Osteoblast (primary cell): ENCODE measurements at places on chromosomes 3 and 15. TPM values are rescaled to one million over a fixed set of nuclear protein-coding genes. Genes with fewer than 3 reads are reported as not detected.

GOLGA8N gene
- 4.7 and 5.0 TPM in 2 replicates for total RNA-seq

FAM98B gene
- 7.4 and 9.8 TPM in 2 replicates for total RNA-seq

ARL14 gene
- total RNA-seq: not detected in 2 replicates

BOC gene
- 22.8 and 29.2 TPM in 2 replicates for total RNA-seq

ADAMTS7 gene
- total RNA-seq: 32.4 and 34.0 TPM in 2 replicates

VPS33B gene
- 8.0 and 10.0 TPM in 2 replicates for total RNA-seq

HMG20A gene
- 30.8 and 33.0 TPM in 2 replicates for total RNA-seq

STAC gene
- total RNA-seq: 3.3 and 6.5 TPM in 2 replicates

EBLN2 gene
- total RNA-seq: 6.2 and 7.4 TPM in 2 replicates

CX3CR1 gene
- under 0.01 TPM in 2 replicates for total RNA-seq

ULK3 gene
- 19.4 and 21.4 TPM in 2 replicates for total RNA-seq

PLA2G4F gene
- not detected in 2 replicates for total RNA-seq

STAG1 gene
- total RNA-seq: 56.9 and 58.6 TPM in 2 replicates

FGF7 gene
- total RNA-seq: 377 and 445 TPM in 2 replicates

GOLGA6A gene
- total RNA-seq: under 0.01 TPM in 1 of 2 replicates, not detected in the other

NCK1 gene
- total RNA-seq: 41.6 and 42.4 TPM in 2 replicates

CAMK1 gene
- 22.1 and 25.9 TPM in 2 replicates for total RNA-seq

IGSF10 gene
- total RNA-seq: 1.4 and 2.7 TPM in 2 replicates

ANKRD63 gene
- total RNA-seq: not detected in 2 replicates

NMD3 gene
- total RNA-seq: 94.6 and 118 TPM in 2 replicates

GOLGA6D gene
- not detected in 2 replicates for total RNA-seq

KBTBD8 gene
- total RNA-seq: 1.1 and 3.8 TPM in 2 replicates

DOCK3 gene
- 0.29 and 0.36 TPM in 2 replicates for total RNA-seq

SYNPR gene
- not detected in 2 replicates for total RNA-seq
